Foreskin keratinocyte (primary cell): ENCODE measurements at places on chromosomes 3 and 15. TPM values are rescaled to one million over a fixed set of nuclear protein-coding genes. Genes with fewer than 3 reads are reported as not detected.
A peak's percentile ranks its signal among the peaks of the same experiment; 100 is the strongest.

DNA sequence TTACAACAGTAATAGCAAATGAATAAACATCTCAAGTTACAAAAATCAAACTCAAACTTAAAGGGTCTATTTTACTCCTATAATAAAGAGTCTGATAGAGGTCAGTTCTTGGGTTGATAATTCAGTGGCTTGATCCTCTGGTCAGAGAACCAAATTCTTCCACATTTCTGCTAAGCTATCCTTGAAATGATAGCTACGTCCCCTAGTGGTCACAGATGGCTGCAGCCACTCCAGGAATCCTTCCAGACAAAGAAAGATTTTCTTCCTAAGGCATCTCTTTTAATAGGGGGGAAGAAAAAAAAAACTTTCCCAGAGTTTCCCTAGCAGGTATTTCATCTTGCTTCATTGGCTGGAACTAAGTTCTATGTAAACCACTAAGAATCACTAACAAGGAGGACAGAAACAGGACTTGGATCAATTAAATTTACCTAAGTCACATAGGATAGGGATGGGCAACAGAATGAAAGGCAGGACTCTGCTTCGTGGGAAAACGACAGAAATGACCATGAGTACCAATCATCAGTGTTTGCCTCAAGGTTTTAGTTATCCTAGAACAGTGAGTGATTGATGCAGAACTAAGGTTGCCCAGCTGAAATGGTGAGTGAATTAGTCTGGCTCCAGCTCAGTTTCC is 160.7 kb downstream of the STAC start:
- DNase-seq: no peak

GRCh38 chr3:150495563-150496168 is 50.6 kb downstream of the SERP1 start:
- peak; percentile 32 for DNase-seq

GRCh38 chr3:121072133-121072532 is 164.1 kb downstream of the STXBP5L start:
- no peak for DNase-seq

GRCh38 chr3:23948761-23949160 is 3.7 kb downstream of the NR1D2 start:
- DNase-seq: peak; percentile 23

DNA sequence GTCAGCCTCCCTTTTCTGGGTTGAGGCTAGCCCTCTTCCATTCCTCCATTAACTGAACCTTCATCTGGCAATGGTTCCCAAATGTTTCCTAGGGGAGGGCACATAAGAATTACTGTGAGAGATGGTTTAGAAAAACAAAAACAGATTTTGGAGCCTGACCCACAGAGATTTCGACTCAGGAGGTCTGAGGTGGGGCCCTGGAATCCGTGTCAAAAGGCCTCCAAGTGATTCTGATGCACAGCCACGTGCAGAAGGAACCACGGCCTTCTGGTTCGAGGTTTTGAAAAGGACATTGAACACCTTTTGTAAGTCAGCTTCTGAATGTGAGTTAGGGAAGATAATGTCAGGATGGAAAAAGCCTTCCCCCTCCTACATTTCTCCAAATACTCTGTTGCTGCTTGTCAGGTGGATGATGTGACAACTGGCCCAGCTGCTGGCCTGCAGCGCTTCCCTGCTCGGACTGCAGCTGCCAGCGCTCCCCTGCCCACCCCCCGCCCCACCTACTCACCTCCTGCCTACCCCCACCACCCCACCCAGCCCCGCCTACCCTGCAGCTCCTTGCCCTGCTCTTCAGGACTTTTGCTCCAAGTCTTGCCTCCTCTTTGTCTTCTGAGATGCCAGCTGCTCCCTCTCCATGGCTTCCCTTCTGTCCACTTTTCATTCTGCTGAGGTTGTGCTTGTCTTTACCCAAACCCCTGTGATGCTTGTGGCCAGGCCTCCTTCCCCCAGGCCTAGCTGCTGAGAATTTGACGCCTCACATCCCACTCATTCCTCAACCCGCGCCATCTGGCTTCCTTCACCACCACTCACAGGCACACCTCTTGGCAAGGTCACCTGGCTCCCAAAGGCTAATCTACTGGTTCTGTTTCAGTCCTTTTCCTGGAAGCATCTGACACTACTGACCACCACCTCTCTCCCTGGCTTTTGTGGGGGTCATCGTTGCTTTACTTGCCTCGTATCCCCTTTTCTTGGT is 6.6 kb downstream of the EHD4 start:
- DNase-seq: no peak

GRCh38 chr3:16551342-16551976 is 38.0 kb upstream of the RFTN1 start:
- DNase-seq: no peak

DNA sequence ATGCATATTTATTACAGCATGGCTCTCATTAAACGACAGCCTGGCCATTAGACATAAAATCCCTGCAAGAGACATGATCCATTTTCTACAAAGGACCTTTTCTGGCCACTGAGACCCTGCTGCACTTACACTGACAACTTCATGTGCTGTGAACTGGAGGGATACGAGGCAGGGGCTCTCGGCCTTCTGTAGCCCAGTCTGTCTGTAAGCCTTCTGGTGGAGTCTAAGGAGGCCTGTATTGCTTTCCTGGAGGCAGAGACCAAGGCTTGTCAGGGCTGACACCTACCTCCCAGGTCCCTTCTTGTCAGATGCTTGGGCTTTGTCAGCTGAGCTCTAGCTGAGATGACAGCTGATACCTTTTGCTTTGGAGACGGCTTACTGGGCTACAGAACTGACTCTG is 776.9 kb upstream of the ARPP21 start:
- no peak for DNase-seq

GRCh38 chr15:82159922-82160321 is 102.6 kb downstream of the EFL1 start:
- DNase-seq: peak; percentile 99

DNA sequence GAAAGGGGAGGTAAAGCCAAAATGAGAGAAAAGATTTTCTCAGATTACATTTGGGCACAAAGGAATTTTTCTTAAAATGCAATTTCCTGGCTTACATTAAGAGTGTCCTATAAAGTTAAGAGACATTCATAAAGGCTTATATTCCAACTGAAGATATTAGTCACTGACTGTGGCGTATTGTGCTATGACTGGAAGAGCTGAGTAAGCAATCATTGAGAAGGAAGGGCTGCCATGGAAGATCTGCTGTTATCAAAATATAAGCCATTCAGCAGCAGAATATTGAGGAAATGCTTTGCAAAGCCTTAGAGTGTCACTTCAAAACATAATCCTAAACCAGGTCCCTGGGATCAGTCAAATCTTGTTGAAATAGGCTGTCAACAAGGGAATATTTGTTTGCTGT is 593.9 kb downstream of the TUSC7 start:
- no peak for DNase-seq

GRCh38 chr3:196620161-196620604 is 19.3 kb upstream of the NRROS start:
- no peak for DNase-seq

- DNase-seq: no peak
These were observed 34.7 kb upstream of the PHLDB2 start for GRCh38 chr3:111824351-111824750.

GRCh38 chr3:62644493-62644892 is 230.7 kb downstream of the CADPS start:
- no peak for DNase-seq

- DNase-seq: no peak
These were observed 41.2 kb downstream of the TRA2B start for GRCh38 chr3:185896636-185897035.

GRCh38 chr3:141255846-141256261 is 24.2 kb downstream of the PXYLP1 start:
- no peak for DNase-seq

DNA sequence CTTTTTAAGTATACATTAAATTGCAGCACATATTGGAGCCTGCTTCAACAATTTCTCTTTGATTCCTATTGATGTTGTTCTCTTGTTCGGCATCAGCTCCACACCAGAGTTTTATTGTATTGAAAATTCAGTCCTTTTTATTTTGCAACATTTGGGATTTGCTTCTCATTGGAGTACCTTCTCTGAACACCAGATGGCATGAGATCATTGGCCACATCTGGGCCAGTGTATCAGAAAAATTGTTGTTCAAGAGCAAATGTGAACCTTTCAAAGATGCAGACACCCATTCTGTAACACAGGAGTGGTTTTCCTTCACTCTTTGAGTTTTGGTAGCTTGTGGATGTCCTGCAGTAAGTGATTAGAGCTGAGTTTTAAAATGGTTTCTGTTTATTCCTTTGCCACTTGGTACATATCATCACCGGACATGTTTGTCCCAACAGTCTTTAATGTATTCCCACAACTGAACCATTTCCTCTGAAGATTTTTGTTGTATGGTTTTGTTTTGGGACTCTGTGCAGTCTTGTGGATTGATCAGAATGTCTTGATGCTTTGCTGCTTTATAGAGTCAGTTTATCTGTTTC is 96.1 kb downstream of the MCTP2 start:
- DNase-seq: peak; percentile 29

DNA sequence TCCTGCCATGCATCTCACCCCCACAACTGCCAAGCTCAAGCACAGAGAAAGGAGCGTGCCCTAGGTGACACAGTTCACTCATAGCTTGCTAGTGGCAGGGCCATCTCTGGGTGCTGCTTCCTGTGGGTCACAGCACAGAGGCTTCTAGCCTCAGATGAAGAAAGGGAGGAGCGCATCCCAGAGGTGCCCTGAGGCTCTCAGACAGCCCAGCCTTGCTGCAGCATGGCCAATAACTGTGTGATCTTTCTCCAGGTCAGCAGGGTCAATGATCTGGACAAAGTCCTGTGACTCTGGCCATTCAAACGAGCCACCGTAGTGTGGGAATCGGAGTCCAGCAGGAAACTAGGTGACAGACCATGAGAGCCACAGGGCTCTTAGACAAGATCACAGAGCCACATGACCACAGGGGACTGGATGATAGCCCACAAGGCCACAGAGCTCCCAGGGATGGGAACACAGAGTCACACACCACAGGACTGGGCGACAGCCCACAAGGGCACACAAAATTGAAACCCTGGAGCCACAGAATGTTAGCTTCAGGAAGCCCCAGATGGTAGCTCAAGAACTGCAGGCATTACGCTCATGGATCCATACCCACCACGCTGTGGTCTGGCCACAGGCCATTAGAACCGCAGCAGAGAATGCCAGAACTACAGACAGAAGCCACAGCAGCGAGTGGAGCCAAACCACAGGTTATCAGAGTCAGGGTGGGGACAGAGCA is 25.9 kb upstream of the GRIP2 start:
- no peak for DNase-seq

GRCh38 chr3:31988271-31988670 is 6.7 kb downstream of the ZNF860 start:
- DNase-seq: no peak

Gene CHRFAM7A
- 0.02 and 0.06 TPM in 2 replicates for polyA plus RNA-seq

Gene CXCR6
- polyA plus RNA-seq: not detected in 2 replicates

Gene RPP25
- polyA plus RNA-seq: 3.5 and 3.6 TPM in 2 replicates

Gene STAC
- polyA plus RNA-seq: 0.76 and 1.3 TPM in 2 replicates

Gene HDC
- not detected in 2 replicates for polyA plus RNA-seq

Gene MYRIP
- not detected in 2 replicates for polyA plus RNA-seq

Gene HYAL1
- 1.5 and 2.8 TPM in 2 replicates for polyA plus RNA-seq

Gene FAM81A
- 0.25 and 0.37 TPM in 2 replicates for polyA plus RNA-seq

Gene COL8A1
- 8.2 and 63.6 TPM in 2 replicates for polyA plus RNA-seq

Gene MYL3
- not detected in 2 replicates for polyA plus RNA-seq

Gene CHDH
- polyA plus RNA-seq: 0.01 and 0.02 TPM in 2 replicates

Gene ZNF80
- polyA plus RNA-seq: not detected in 2 replicates

Gene GOLGA8R
- not detected in 2 replicates for polyA plus RNA-seq

Gene CPB1
- not detected in 2 replicates for polyA plus RNA-seq
